ENCODE measurements at places on chromosomes 5 and 9.

DNA sequence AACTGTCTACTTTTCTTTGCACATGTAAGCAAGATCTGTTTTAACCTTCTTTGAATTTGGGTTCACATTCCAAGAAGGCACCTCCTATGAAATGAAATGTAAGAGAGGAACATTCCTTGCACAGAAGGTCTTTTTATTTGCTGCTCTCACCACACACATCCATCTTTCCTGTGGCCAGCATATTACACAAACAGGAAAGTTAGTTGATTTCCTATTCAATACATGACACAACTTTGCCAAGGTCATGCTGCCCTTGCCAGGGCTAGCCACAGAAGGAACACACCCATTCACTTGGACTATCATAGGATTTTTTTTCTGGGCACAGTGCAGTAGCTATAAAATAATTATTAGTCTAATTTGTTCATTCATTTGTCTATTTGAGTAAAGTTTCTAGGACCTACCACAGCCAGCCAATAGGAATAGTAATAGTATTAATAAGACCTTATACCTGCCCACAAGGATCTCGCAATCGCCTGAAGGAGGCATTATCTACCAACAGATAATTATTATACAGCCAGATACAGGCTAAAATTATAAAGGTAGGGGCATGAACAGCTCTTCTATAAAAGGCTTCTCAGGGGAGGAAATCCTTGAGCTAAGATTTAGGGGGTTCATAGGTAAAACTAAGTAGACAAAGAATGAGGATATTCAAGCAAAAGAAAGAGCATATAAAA, 78.1 kb upstream of the NREP start:
- DNase-seq, result no peak

GRCh38 chr9:93380410-93381060, 71.0 kb upstream of the FAM120A start:
- DNase-seq, result no peak

- peak; percentile 38 for DNase-seq
Measured at GRCh38 chr9:5886114-5886939, 4.4 kb upstream of the MLANA start.

GRCh38 chr5:15951126-15951525, 228.5 kb downstream of the MARCHF11 start:
- DNase-seq, result no peak

- DNase-seq, result no peak
Measured at GRCh38 chr9:35470894-35471293, 19.0 kb upstream of the RUSC2 start.

GRCh38 chr9:126423142-126423915, 96.7 kb downstream of the MVB12B start:
- DNase-seq, result no peak

- no peak for DNase-seq
Measured at GRCh38 chr9:36793277-36793676, 220.6 kb downstream of the MELK start.

- DNase-seq, result no peak
Measured at GRCh38 chr5:17327048-17327625, 109.7 kb downstream of the BASP1 start.

- DNase-seq, result no peak
Measured at GRCh38 chr5:37767961-37768360, 71.9 kb downstream of the GDNF start.

DNA sequence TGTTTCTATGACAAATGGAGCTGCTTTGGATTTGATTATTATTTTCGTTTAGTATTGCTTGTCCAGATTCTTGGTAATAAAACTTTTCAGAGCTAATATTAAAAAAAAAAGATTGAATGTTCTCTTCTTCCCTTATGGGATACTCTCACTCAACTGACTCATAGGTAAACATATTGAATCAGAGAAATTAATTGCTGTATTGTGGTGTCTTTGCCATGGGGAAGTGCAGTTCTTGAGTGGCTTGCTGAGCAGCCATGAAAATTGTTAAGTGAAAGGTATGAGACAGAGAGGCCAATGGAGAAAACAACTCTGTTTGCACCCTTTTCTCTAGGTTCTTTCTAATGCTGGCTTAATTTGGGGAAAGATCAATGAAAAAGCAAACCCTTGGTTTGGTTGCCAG, 149.9 kb upstream of the HMHB1 start:
- DNase-seq, result no peak

DNA sequence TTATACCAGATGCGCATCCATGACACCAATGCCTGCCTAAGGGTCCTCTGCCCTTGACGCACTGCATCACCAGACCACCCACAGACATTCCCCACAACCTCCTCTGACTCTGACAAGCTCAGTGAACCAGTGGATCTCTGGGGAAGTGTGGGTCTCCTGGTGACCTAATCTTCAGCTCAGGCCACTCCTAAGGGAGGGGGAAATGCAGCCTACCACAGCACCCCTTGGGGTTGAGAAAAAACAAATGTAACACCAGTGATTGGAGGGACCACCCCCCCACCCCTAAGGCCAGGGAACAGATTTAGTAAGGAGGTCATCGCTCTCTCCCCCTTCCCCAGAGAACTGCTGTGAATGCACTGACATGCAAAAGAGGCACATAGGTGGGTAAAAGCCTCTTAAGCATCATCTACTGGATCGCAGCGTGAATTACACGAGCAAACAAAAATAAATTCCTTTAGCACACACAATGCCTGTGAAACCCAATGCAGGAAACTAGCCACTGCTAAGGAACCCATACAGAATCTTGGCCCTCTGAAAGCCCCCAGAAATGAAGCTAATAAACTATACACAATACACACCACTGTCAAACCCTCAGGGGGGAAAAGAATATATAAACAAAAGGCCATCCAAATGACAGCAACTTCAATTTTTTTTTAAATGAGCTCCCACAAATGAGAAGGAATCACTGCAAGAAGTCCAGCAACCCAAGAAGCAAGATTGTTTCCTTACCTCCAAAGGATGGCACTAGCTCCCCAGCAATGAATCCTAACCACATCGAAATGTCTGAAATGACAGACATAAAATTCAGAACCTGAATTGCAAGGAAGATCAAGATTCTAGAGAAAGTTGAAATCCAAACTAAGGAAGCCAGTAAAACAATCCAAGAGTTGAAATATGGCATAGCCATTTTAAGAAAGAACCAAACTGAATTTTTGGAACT, 513.7 kb upstream of the PTGER4 start:
- DNase-seq, result no peak

- DNase-seq, result no peak
Measured at GRCh38 chr5:133314086-133314485, 262.3 kb downstream of the HSPA4 start.

DNA sequence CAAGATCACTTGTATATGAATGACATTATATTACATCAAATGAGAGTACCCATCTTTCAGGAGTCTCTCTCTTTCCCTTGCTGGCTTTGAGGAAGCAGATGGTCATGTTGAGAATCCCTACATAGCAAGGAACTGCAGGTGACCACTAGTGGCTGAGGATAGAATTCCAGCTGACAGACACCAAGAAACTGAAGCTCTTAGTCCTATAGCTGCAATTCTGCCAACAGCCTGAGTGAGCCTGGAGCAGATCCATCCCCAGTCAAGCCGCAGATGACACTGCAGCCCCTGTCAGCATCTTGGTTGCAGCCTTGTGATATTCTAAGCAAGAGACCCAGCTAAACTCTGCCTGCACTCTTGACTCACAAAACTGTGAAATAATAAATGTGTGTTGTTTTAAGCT, 531.5 kb downstream of the CSNK1G3 start:
- DNase-seq, result no peak

GRCh38 chr9:21747175-21747574, 55.3 kb upstream of the MTAP start:
- peak; percentile 82 for DNase-seq

- DNase-seq, result no peak
Measured at GRCh38 chr9:73079326-73079725, 72.3 kb upstream of the ANXA1 start.

- peak; percentile 64 for DNase-seq
Measured at GRCh38 chr5:86968301-86968753, 299.4 kb upstream of the RASA1 start.

- DNase-seq, result no peak
Measured at GRCh38 chr9:102985162-102985895, 9.8 kb upstream of the CYLC2 start.

DNA sequence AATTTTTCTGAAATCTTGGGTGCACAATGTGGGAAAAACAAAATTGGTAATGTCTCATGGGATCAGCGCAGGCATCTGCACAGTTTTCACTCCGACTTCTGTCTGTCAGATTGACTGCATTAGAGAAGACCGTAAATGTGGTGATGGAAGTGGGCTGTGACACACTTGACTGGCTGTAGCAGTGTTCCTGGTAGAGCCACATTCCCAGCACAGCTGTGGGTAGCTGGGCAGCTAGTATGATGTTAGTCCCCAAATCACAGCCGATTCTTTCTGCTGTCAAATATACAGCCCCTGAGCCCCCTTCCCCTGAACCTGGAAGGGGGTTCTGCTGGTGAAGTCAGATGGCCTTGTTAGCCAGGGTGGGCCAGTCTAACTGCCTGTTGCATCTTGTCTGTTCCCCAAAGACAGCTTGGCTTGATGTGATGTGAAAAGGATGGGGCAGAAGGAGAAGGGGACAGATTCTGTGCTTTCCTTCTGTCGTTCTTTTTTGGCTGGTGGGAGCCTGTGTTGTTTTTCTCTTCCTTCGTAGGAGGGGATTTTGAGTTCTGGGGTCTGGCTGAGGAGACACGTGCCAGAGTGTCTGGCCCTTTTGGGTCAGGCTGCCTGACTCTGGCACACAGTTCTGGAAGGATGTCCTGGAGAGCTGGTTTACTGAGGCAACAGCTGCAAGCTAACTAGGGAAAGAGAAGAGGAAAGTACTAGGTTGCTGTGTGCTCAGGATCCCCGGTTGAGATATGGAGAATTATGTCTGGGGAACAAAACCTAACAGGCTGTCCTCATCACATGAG, 66.4 kb upstream of the SPRY4 start:
- no peak for DNase-seq

- no peak for DNase-seq
Measured at GRCh38 chr9:86034863-86035734, 64.3 kb downstream of the GOLM1 start.

DNA sequence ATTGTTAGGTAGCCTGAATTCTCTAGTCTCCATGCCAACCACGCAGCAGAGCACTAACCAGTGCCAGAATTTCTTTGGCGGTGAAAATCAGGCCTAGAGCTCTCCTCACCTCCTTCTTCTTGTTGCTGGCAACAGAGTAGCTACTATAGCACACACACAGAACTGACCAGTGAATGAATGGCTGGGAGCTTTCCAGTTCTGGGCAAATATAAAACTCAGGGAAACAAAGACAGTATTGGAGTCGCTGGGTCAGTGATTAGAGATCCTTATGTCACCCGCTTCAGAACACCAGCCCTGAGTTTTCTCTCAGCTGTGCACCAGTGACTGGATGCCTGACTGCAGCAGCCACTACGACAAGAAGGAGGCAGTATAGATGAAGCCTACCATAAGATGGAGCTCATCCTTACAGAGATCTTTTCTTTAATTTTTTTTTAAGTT, 26.9 kb upstream of the FEM1C start:
- no peak for DNase-seq

DNA sequence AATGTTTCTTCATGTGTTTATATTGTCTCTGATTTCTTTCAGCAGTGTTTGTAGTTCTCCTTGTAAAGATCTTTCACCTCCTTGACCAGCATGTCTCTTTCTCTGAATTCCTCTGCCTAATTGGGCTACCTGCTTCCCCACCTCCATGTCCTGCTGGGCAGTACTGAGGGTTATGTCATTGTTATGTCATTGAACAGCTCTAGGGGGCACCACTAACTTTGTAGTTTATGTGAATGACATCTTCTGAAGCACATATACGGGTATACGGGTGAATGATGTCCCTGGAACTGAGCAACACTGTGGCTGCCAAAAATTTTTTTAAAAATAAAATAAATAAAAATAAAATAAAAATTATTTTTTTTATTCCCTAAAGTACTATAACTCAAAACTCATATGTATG, 16.9 kb upstream of the SNCAIP start:
- DNase-seq, result no peak

GRCh38 chr5:150639751-150640150, 709 bp upstream of the SYNPO start:
- no peak for DNase-seq

- DNase-seq, result no peak
Measured at GRCh38 chr5:94810281-94810680, 191.8 kb downstream of the SLF1 start.

DNA sequence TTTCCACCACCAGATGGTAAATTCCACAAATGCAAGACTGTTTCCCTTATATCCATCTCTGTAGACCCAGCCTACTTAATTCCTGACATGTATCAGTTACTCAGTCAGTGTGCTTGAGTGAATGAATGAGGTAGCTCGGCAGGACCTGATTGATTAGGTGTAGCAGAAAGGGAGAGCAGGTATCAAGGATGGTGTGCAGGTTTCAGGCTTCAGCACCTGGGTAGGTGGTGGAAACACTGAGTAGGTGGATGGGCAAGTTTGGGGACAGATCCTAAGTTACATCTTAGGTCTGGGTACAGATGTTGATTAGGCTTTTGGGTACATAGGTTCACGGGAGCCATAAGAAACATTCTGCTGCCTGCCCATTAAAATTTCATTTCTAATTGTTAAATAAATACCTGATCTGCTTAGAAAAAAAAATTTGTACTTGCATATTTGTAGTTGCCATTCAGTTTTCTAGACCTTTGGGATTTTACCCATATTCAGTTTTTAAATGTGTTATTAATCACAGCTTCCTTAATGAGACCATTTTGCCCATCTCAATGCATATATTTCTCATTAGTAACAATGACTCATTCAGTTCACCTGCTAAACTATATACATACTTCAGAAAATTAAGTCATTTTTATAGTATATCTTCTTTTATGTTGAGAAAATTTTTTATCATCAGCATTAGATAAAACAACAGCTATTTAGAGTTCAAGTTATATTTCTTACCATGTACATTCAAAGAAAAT, 111.8 kb downstream of the INIP start:
- DNase-seq, result no peak

GRCh38 chr9:83957248-83957513, 22.8 kb downstream of the HNRNPK start:
- DNase-seq, result no peak

- no peak for DNase-seq
Measured at GRCh38 chr5:157657516-157657915, 5.3 kb upstream of the SOX30 start.

DNA sequence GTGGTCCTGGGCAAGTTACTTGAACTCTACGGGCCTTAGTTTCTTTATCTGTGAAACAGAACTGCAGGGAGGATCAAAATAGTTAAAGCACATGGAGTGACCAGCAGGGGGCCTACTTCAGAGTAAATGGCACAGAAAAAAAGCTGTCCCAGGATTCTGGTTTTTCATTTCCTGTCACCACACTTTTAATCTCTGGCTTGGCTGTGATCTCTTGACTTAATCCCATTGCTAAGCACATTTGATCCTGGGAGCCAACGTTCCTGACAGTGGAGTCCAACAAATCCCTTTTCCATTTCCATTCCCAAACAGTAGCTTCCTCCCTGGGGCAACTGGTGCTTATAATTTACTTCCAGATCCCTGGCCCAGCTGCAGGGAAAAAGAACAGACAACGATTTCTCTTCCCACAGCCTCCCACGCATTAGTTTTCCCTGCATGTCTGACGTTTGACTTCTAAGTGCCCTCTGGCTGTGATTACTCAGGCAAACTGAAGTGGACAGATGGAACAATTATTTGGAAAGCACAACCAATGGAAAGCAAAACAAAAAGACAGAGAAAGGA, 136.5 kb upstream of the STK32A start:
- DNase-seq, result no peak
